Neuronal stem cell (in vitro differentiated cells): ENCODE measurements at places on chromosomes 1 and 21.

DNA sequence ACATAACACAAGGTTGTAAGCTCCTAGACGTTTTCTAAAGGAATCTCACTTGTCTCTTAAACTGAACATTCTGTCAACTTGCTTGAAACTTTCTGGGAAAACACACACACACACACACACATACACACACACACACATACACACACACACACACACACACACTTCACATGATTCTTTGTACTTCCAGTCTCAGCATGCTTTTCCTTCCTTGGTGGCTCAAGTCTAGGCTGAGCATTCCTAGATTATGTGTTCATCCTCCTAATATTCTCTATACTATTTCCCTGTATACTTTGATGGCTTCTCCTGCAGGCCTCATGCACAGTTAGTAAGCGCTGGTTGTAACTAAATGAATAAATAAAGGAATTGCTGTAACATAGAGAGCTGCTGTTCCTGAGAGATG lies 372.1 kb downstream of the PTPRC start:
- DNase-seq, result no peak

GRCh38 chr21:46553993-46554392 lies 50.9 kb downstream of the S100B start:
- DNase-seq, result no peak

DNA sequence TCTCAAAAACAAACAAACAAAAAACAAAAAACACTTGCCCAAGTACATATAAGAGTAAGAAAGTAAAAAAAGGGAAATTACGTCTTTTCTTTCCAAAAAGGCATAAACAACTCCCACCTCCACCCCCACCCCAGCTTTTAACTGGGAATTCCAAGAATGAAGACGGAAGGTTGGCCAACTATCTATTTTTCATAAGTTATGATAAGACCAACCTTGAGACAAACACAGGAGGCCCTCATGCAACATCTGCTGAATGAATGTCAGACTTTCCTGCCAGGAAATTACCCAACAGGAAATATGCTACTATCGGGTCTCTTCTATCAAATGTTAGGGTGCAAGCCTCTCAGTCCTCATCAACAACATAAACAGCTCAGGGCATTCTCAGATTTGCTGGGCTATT lies 1.9 kb downstream of the BSDC1 start:
- no peak for DNase-seq

DNA sequence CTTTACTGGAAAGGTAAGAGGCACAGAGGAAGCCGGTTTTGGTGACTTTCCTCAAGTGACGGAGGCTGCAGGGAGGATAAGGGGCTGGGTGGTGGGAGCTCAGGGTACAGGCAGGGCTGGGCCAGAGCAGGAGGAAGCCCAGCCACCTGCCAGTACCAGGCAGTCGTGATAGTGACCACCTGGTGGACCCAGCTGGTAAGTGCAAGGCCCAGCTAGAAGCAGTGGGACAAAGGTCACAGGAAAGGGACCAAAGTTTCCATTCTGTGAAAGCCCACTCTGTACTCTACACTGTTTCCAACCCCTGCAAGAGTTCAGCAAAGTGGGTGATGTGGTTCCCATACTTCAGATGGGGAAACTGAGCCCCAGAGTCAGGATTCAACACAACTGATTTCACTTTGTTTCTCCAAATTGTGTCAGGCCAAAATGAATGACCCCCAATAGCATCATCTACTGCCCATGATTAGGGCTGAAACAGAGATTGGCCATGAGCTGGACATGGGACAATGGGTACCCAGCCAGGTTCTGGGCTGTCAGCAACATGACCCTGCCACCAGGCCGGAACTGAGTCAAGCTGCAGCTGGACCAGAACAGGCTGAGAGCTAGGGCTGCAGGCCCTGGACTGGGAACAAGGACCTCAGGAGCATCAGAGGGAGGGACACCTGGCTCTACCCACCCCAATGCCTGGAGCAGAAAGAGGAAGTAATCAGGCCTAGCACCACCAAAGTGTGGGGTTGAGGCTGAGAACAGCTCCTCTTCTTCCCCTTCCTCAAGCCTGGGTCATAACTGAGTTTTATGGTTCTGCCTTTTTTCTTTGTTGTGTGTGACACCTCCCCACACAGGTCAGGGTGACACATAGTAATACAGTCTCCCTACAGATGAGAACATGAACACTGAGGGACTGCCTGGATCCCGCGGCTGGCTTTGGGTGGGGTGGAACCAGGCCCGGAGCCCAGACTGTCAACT lies 50.2 kb downstream of the KCNN3 start:
- peak; percentile 9 for DNase-seq

- DNase-seq, result no peak
These were observed 86.7 kb downstream of the PROX1 start for GRCh38 chr1:214074477-214074876.

- DNase-seq, result no peak
These were observed 125.1 kb downstream of the ETS2 start for GRCh38 chr21:38930853-38931252.

DNA sequence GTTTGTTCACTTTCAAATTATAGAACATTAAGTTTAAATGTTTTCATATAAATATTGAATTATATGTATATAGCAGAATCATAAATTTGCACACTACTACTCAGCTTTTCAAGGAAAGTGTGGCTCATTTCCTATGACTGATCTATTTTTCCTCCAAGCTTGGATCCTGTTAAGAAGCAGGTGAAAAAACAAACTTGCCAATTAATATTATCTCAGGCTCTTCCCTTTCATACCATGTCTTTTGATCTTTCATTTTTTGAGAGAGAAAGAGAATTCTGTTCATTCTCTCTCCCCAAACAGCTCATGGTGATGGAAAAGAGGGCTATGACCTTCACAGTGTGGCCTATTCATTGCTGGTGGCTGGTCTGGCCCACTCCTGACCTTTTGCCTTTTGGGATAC lies 43.7 kb downstream of the SEC16B start:
- DNase-seq, result no peak

DNA sequence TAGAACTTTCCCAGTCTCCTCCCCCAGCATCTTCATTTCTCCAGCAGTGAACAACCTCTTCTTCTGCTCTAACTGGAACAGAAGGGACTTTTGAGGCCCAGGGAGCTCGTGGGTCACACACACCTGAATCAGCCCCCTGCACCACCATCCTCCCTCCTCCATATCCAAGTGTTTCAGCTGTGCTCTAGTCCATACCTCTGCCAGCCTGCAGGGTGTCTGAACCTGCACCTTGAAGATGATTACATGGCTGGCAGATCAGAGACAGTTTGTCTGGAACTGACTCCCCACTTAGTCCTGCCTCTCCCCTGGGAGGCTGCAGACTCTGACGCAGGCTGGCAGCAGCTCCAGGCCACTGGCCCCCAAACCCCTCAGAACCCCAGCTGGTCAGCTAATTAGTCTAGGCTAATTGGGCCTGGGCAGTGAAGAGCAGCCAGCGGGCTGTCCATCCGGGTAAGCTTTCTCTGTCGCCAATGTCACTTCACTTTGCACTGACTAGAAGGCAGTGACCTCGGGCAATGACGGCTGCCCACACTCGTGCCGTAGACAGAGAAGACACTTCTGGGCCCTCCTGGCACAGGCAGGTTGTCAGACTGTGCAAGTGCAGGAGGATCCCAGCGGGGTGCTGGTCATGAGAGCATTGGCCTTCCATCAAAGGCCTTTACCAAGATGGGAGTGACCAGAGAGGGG lies 12.2 kb downstream of the CAMK1G start:
- DNase-seq, result no peak

DNA sequence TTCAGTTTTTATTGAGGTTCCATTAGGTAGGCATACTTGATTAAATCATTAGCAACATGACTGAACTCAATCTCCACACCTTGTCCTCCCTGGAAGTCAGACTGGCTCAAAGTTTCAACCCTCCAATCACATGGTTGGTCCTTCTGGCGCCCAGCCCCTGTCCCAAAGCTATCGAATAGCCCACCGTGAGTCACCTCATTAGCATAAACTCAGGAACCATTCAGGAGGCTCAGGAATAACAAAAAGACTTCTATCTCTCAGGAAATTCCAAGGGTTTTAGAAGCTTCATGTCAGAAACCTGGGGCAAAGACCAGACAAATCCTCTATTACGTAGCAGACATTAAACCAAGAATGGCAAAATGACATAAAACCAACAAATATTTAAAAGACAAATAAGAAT lies 78.6 kb downstream of the RGS2 start:
- DNase-seq, result no peak

GRCh38 chr21:25970254-25970930 lies 200.2 kb downstream of the APP start:
- no peak for DNase-seq

DNA sequence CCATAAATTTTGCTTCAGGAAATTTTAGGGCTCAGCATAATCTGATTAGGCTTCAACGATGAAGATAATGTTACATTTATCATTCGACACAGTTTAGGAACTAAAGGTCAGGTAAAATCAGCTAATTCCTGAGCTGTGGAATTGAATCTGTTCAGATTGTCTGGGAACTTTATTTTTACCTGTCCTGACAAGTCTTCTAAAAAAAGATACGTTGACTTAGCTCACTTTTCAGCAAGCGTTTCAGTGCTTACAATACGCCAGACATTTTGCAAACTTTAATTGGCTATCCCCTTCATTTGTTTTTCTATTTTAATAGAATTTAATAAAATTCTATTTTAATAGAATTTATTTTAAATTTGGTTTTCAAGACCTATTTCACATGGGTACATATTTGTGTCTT lies 57.8 kb downstream of the POU2F1 start:
- no peak for DNase-seq

- peak; percentile 53 for DNase-seq
These were observed 9.2 kb upstream of the KCNQ4 start for GRCh38 chr1:40774266-40774998.

GRCh38 chr1:173590557-173590956 lies 12.3 kb downstream of the SLC9C2 start:
- no peak for DNase-seq

DNA sequence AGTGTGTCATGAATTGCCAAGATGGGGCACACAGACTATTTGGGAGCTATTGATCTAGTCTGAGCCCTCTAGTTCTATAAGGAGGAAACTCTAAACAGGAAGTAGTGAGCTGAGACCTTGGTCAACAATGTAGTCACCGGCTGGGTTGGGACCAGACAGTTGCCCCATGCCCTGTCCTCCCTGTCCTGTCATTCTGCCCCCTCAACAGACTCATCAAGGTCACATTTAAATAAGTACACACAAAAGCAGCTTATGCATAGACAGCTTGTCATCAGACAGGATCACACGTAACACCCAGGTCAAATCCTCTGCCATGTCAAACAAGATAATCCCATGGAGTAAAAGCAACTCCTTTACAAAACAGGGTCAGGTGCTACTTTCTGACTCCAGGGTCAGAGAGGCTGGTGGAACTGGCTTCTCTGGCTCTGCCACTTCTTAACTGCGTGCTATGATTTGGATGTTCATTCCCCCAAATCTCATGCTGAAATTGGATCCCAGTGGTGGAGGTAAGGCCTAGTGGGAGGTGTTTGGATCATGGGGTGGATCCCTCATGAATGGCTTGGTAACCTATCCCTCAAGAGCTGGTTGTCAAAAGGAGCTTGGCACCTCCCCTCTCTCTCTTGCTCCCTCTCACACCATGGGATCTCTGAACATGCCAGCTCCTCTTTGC lies 128.9 kb downstream of the HIVEP3 start:
- no peak for DNase-seq

DNA sequence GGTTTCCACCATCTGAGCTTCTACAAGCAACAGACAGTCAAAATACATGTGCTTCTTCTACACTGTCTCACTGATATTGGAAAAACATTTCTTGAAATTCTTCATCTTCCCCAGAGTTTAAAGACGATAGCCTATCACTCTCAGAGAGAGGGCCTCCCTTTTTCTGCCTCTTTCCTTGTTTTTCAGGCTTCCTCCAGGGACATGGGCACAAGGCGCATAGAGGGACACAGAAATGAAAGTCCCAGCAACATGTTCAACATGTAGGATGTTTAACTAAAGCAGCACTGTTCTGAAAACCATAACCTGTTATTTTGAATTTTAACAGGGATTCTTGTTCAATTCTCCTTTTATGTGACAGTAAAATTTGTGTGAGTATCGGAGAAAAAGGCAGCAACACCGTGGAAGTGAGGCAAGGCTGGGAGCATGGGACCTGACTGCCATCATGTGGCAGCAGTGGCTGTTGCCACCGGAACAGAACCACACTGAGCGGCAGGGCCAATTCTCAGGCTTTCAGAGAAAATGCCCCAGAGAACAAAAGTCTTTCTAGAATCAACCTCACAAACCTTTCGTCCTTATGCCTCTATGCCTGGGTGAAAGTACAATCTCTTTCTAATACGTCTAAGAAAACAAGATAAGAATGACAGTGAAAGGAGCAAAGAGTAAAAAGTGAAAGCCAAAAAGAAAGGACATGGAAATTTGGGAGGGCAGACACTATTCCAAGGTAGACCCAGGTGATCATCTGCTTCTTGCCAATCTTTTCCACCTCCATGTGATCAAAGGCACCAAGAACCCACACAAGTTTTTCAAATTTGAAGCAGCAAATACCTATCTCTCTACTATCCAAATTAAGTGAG lies 54.5 kb downstream of the PCNX2 start:
- peak; percentile 26 for DNase-seq

DNA sequence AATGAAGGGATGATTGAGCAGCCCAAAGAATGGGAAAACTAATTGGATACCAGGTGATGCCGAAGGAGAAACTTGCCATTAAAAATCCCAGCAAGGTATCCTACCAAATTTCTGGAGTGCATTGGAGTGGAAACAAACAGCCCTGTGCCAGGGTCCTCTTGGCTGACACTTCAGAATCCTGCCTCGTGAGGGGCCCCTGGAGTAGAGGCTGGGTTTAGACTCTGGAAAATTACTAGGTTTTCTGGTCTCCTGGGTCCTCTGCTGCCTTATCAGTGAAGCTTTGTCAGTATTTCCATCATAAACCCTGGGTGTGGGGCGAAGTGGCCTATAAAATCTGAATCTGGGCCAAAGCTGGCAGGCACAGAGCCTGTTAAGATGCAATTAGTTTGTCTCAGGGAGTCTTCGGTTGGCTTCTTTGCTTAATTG lies 289.2 kb upstream of the USP24 start:
- DNase-seq, result no peak

- no peak for DNase-seq
These were observed 57.4 kb upstream of the NRIP1 start for GRCh38 chr21:15122241-15122640.

GRCh38 chr1:156486421-156487344 lies 13.9 kb downstream of the MEF2D start:
- DNase-seq, result no peak

- no peak for DNase-seq
These were observed 880.6 kb downstream of the BRINP3 start for GRCh38 chr1:189597083-189597482.

GRCh38 chr1:22064751-22065402 lies 12.4 kb downstream of the CDC42 start:
- no peak for DNase-seq

- no peak for DNase-seq
These were observed 128.9 kb upstream of the ADAR start for GRCh38 chr1:154736841-154737240.

- DNase-seq, result no peak
These were observed 13.2 kb downstream of the IER5 start for GRCh38 chr1:181101581-181102226.

- no peak for DNase-seq
These were observed 39.1 kb downstream of the KCNJ6 start for GRCh38 chr21:37877171-37877570.
